Gastroesophageal sphincter (tissue), 4 donors: ENCODE measurements at places on chromosomes 11 and 22.

DNA sequence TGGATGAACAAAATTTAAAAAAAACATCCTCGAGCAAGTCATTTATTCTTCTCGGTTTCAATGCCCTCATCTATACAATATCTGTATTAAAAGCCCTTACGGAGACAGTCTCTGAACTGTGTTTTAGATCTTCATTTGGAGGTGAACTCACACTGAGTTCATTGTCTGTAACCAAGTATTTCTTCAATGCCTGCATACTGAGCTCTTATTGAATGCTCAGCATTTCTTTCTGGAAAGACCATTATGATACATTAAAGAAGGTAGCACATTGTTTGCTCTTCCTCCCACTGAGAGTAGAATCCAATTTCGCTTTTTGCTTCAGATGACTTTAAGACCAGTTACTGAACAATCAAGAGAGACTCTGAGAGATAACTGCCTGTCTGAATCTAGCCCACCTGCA, 1.7 kb upstream of the ANO3 start:
- no peak for ATAC-seq

DNA sequence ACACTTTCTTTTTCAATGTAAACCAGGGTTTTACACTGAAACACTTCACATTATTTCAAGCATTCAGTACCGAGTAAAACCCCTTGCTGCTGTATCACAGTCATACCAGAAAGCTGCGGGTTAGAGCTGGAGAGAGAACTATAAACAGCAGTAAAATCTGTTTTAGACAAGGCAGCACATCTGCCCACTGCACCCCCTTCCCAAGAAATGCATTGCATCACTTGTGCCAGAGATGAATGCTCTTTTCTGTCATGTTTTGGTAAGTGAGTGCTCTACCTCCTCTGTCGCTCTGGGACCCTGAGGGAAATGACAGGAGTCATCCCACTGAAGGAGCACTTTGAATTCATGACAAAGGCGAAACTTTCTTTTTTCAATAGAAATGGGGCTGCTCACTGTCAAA, 107.2 kb downstream of the MAML2 start:
- no peak for ATAC-seq

- ATAC-seq = no peak
Measured at GRCh38 chr11:18650353-18650752, 16.2 kb upstream of the SPTY2D1 start.

DNA sequence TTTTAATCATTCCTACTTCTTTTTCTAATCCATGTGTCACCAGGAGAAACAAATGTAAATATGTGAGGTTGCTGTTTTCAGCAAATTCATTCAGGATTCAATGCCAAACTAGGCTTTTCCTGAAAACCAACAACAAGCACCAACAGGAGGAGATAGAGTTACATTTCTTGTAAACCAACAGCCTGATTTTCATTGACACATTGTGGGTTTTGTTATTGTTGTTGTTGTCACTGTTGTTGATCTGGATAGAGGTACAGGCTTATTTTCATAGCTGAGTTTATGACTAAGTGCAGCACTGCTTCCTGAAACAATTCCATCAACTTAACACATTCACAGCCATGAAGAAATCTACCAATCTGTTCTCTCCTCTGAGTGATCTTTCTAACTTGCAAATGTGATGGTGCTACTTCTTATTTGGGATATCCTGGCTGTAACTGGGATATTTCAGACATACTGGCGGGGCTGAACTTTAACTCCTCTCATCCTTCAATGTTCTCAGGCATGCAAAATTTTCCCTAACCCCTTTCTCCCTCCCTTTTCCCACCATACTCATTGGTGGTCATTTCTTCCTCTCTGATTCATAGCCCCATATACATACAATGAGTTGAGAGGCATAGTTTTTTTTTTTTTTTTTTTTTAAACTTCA, 65.5 kb downstream of the ME3 start:
- ATAC-seq = no peak
